ENCODE measurements at places on chromosomes 7 and 10.
A peak's percentile ranks its signal among the peaks of the same experiment; 100 is the strongest.

DNA sequence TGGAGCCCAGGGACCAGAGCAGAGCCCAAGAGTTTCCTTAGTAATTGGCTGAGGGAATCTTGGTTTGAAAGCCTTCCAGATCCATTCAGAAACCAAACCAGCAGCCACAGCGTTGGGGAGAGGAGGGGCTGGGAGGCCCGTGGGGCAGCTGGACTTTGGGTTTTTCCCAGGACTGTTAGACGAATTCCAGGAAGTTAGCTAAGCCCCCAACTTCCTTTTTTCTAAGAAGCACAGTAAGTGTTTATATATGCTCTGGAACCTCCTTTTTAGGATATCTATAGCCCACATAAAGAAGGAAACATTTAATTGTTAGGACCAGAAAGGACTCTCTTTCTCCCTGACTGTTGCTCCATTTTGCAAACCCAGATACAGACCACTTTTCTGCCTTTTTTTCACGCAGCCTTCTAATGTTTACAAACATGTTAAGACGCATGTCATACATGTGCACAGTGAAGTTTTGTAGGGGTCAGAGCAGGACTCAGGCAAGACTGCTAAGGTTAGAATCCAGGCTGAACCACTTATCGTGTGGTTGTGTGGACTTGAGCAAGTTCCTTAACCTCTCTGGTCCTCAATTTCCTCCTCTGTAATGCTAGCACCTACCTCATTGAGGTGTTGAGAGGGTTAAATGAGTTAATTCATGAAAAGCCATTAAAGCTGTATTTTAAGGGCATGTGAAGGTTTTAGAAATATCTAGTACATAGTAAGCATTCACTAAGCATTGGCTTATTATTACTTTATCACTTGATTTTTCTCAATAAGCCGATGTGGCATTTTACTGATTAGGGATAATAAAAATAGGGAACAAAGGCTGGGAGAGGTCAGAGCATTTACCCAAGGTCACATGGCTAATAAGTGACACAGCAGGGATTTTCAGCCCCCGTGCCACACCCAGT is 42.4 kb downstream of the TBATA start:
- DNase-seq = no peak

DNA sequence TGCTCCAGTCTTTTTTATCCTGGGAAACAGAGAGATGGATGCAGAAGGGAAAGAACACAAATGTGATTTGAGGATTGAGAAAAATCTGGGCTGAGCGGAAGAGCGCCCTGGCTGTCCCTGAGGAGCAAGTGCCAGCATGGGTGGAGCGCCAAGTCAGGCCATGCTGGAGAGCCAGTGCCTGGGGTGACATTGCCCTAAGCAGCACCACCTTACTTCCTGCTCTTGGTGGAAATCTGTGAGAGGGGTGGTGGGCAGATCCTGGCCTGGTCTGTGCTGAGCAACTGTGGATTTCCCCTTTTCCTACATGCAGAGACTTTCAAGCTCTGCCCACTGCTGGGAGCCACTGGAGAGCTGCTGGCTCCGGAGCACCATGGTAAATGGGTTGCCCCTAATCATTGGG is 36.9 kb downstream of the DDIT4 start:
- no peak for DNase-seq

DNA sequence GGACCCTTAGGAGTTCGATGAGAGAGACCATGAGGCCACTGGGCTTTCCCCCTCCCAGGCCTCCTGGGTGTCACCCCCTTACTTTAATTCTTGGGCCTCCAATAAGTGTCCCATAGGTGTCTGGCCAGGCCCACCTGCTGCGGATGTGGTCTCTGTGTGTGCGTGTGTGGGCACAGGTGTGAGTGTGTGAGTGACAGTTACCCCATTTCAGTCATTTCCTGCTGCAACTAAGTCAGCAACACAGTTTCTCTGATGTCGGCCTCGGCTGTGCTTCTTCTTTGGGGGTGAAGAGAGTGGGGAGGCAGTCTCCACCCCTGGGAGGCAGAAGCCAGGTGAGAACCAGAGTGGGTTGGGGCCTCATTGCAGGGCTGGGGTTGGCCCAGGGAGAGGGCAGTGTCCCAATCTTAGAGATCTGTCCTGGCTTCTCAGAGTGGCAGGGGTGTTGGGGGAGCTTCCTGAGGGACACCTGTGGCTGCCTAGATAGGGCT is 1.5 kb downstream of the PVRIG start:
- no peak for DNase-seq

- DNase-seq = peak; percentile 58
Observed at GRCh38 chr10:11165591-11166543, 148.2 kb downstream of the CELF2 start.

GRCh38 chr10:70328018-70328417 is 44.2 kb upstream of the NPFFR1 start:
- DNase-seq = no peak

DNA sequence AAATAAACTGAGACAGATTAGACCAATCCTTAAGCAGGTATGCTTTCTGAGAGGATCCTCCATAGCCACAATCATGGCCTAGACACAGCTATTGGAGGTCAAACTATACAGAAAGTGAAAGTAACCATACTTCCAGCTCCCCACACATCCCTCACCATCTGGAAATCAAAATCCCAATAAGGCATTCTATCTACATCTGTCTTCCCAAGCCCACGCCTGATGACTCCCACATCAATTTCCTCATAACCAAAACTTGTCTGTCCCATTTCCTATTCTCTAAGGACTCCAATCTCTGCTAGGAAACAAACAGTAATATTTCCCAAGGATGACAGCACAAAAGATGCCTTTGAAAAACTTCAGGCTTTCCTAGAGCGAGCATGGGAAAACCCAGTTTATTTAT is 247.3 kb upstream of the HPS1 start:
- DNase-seq = no peak

GRCh38 chr10:128739930-128740329 is 613.7 kb upstream of the MKI67 start:
- no peak for DNase-seq

GRCh38 chr10:132005147-132005546 is 23.4 kb upstream of the BNIP3 start:
- DNase-seq = no peak

- DNase-seq = no peak
Observed at GRCh38 chr10:118912961-118913600, 116.4 kb upstream of the NANOS1 start.

DNA sequence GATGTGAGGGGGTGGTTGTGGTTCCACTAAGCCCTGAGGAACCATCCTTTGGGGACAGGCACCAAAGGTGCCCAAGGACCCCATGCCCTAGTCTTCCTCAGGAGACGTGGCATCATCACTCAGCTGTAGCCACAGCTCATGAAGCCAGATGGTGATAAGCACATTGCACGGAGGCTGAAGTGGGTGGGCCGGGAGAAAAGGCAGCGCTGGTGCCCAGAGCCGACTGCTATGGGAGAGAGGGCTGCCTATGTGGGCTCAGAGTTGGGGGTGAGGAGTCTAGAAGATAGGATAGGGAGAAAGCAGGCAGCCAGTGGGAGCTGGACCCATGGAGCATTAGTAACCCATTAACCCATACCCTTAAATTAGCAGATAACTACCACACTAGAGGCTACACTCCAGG is 325.3 kb downstream of the RPS24 start:
- DNase-seq = no peak

GRCh38 chr7:6237011-6237410 is 35.4 kb downstream of the CYTH3 start:
- DNase-seq = no peak

GRCh38 chr7:121126801-121127534 is 138.5 kb downstream of the CPED1 start:
- no peak for DNase-seq

DNA sequence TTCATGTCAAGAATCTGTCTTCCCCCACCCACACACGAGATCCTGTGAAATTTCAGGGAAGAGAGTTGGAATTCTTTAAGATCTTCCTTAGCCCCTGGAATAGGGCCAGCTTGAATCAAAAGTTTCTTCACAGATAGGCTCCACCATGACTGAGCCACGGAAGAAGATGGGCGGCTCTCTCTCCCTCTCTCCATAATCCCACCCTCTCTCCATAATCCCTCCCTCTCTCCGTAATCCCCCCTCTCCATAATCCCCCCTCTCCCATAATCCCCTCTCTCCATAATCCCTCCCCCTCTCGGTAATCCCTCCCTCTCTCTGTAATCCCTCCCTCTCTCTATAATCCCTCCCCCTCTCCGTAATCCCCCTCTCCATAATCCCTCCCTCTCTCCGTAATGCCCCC is 20.4 kb downstream of the SHH start:
- no peak for DNase-seq

- no peak for DNase-seq
Observed at GRCh38 chr10:19451356-19451755, 364.9 kb upstream of the PLXDC2 start.

- DNase-seq = no peak
Observed at GRCh38 chr10:805620-806305, 116.3 kb upstream of the DIP2C start.

DNA sequence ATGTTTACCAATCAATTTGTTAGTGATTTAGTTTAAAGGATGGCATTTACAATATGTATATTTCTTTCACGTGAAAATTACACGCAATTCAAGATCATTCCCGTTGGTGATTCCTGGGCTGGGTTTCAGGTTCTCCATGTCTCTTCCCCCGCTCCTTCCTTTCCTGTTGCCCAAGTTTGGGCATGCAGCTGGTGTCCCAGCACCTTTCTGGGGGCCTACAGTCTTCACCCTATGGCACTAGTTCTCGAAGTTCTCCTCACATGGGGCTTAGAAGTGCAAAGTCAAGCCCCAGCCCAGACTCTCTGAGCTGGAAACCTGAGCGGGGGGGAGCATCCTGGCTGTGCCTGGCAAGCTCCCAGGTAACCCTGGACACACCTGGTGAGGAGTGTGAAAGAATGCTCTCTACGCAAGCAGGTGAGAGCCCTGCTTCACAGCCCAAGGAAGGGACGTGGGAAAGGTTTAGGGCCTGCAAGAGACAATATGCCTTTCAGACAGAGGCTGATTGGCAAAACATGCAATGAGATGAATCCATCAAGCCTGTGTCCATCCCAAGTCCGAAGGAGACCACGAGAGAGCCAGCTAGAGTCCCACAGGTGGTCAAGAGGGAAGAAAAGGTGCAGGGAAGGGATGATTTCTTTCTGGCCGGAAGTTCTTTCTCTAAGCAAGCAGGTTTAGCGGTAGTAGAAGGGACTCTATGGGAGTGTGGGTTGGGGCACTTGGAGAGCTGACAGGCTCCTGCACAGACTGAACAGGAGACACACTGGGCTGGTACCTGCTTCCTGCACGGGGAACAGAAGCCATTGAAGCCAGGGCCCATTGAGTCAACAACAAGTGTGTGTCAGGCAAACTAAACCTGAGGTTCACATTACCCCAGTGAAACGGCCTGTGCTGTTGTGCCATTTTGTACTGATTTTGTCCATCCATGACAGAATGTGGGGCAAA is 131.1 kb downstream of the ADARB2 start:
- DNase-seq = no peak

GRCh38 chr7:150849204-150849775 is 3.0 kb upstream of the AOC1 start:
- no peak for DNase-seq

GRCh38 chr10:124005091-124005490 is 88.3 kb downstream of the CHST15 start:
- no peak for DNase-seq

DNA sequence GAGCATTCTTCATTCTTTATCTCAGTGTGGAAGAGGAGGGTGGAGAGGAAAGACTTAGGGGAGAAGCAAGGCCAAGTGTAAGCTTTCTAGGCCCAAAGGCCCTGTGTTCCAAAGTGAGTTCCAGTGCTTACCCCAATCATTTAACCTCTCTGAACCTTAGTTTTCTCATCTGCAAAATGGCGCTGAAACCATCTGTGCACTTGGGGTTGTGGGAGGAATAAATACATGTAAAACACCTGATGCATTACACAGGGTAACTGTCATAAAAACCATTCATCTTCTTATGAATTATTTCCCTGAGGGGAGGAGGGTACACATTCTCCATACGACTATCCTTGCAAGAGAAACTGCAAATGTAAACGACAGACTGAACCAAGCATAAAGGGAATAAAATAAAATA is 19.0 kb downstream of the PIK3AP1 start:
- no peak for DNase-seq

GRCh38 chr7:28688651-28689050 is 269.5 kb downstream of the TRIL start:
- no peak for DNase-seq

GRCh38 chr10:8531116-8531515 is 476.6 kb downstream of the GATA3 start:
- DNase-seq = no peak

- no peak for DNase-seq
Observed at GRCh38 chr7:155274633-155275355, 22.9 kb upstream of the INSIG1 start.

DNA sequence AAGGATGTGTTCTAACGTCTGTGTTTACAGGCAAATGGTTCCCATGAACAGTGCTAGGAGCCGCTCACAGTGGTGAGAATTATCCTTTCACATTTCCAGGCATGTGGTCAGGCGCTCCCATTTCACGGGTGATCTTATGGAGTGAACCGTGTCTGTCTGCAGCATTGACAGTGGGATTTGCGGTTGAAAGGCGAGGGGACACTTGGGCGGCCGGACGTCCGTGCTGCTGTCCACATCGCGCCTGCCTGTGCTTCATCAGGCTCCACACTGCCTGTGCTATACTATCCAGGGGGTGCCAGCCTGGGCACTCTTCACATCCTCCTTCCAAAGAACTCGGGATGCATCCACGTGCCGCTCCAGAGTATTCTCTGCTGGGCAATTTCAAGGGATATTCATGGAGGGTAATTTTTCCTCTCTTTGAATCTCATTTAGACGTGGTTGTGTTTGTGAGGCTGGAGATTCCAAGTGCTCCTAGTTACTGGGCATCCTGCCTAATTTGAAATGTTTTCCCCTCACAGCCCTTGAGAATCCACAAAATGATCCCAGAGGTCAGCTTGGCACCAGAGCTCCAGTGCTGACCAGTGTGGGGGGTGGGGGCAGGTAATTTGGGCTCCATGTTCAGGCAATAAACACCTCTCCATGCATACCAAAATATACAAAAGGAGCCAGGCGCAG is 61.9 kb upstream of the EBF3 start:
- no peak for DNase-seq

DNA sequence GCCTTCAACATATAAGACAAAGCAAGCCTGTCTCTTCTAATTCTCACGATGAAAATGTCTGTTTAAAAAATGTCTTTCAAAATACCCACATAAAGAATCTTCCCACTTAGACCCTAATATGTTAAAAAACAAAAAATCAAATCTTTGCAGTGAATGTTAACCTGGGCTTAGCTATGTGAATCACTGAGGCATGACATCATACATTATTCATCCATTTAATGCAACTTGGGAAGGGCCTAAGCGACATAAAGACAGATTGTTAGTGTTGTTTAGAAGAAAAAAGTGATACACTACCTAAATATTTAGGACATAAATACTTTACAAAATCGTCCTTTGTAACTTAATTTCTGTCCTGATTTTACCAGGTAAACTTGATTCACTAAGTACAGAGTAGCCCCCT is 648.5 kb upstream of the NRP1 start:
- DNase-seq = no peak

DNA sequence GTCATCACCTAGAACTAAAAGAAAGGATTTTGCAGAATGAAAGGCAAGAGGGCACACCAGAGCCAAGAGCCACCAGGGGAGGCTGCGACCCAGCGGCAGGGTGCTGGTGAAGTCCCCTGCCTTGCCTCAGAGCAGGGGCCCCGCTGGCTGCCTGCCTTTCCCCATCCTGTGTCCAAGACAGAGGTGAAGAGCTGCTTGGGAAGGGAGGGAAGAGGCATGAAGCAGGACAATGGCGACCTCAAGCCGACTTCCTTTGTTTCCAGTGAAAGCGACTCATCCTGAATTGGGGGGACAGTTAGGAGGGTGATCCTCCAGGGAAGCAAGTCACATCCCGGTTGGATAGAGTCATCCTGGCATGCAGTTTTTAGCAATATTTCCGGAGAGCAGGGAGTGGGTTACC is 255.5 kb upstream of the YAE1 start:
- no peak for DNase-seq
